ENCODE measurements at places on chromosomes 7 and 10.

GRCh38 chr7:101235050-101235449 lies 2.6 kb downstream of the CLDN15 start:
- no peak for DNase-seq

GRCh38 chr10:60459701-60460457 lies 70.2 kb upstream of the ANK3 start:
- DNase-seq = no peak

DNA sequence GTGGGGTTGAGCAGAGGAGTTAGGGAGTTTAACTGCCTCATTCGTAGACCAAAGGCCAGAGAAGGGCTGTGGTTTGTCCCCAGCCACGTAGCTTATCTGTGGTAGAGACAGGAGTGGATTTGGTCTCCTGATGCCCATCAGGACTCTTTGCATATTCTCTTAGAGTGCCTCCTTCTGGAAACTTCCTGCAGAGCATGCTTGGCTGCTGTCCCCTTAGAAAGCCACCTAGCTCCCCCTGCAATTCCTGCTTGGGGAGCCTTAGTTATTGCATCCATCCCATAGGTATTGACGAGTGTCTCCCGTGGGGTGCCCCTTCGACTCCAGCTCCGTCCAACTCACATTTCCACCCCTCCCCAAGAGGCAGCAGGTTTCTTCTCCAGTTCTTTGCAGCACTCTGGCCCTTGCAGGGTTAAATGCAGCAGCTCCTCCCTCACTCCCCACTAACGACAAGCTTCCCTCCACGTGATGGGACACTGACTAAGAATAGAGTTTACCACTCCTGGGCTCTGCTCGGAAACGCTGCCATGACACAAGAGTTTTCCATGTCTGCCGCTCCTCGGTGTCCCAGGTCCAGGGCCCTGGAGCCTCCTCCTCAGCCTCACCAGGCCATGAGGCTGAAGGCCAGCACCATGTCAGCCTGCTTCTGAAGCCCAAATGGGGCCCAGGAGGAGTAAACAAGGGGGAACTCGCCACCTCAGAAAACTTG lies 147.8 kb upstream of the UNC5B start:
- no peak for DNase-seq

GRCh38 chr10:7042419-7043054 lies 368.3 kb downstream of the SFMBT2 start:
- DNase-seq = no peak

DNA sequence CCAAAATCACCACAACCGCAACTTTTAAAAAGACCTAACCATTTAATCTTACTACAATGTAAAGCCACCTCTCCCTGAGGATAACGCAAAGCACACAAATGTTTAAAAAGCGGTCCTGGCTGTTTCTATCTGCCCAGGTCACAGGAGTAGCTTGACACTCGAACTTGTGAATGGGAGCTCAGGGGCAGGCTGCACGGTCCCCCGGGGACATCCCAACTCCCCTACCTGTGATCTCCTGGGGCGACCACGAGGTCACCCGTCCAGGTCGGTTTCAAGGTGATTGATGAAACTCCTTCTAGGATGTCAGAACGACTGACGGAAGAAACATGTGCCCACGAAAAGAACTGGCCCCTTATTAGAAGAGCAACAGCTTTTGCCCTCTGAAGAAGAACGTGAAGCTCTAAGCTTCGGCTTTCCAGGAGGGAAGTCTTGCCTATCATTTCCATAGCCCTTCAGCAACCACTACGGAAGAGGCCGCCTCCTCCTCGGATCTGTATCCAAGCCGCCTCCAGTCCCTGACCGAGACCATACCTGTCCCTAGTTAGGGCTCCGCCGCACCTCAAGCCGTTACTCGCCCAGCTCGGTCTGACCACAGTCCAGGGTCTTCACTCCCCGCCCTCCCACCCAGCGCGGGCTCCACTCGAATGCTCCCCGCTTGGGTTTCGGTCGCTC lies 459 bp downstream of the CYCS start:
- no peak for DNase-seq

DNA sequence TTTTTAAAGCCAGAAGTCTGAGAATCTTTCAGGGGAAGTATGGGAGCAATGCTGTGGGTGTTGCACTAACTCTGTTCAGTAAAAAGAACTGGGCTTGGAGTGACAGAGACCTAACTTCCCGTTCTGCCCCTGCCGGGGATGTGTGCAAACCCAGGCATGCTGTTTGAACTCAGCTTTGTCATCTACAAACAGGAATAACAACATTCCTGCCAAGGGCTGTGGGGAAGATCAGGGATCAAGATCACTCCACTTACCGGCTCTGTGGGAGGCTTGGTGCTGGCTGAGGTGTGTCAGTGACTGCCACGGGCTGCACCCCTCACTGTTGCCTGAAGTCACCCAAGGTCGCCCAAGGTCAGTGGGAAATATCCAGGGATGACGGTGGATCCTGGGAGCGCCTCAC lies 23.1 kb upstream of the DRGX start:
- DNase-seq = no peak

- DNase-seq = peak; percentile 70
These were observed 1.9 kb upstream of the SH2D4B start for GRCh38 chr10:80535671-80536360.

GRCh38 chr7:21086688-21087087 lies 300.0 kb upstream of the SP8 start:
- DNase-seq = no peak

GRCh38 chr7:91398341-91398740 lies 134.1 kb downstream of the FZD1 start:
- DNase-seq = no peak

GRCh38 chr7:20798694-20799121 lies 12.0 kb upstream of the SP8 start:
- no peak for DNase-seq

DNA sequence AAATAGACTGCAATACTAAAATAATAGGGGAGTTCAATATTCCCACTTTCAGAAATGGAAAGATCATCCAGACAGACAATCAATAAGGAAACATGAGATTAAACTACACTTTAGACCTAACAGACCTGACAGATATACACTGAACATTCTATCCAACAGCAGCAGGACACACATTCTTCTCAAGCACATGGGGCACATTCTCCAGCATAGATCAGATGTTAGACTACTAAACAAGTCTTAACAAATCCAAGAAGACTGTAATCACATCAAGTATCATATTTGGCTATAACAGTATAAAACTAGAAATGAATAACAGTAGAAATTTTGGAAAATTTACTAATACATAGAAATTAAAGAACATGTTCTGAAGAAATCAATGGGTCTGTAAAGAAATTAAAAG lies 458.9 kb upstream of the ANKRD30A start:
- no peak for DNase-seq

GRCh38 chr10:6348096-6348874 lies 145.6 kb downstream of the PFKFB3 start:
- DNase-seq = peak; percentile 81

GRCh38 chr7:151125470-151125845 lies 39.2 kb downstream of the AGAP3 start:
- no peak for DNase-seq

GRCh38 chr7:144410441-144410840 lies 6.9 kb upstream of the NOBOX start:
- DNase-seq = no peak

DNA sequence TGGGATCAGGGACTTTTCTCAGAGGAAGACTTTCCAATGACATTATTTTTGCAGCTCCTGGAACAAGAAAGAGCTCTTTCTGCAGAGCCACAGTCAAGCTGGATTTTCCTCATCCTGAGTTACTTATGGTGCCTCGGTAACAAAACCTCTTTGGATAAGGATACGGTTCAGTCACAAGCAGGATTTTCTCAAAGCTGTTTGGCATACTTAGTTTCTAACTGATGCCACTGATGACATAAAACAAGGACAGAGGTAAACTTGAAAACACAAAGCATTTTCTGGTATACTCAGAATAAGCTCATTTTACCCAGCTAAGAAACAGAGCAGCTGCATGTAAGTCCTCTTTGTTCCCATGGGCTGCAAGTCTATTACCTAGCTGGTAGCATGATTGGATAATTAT lies 340.9 kb upstream of the MEOX2 start:
- DNase-seq = no peak

DNA sequence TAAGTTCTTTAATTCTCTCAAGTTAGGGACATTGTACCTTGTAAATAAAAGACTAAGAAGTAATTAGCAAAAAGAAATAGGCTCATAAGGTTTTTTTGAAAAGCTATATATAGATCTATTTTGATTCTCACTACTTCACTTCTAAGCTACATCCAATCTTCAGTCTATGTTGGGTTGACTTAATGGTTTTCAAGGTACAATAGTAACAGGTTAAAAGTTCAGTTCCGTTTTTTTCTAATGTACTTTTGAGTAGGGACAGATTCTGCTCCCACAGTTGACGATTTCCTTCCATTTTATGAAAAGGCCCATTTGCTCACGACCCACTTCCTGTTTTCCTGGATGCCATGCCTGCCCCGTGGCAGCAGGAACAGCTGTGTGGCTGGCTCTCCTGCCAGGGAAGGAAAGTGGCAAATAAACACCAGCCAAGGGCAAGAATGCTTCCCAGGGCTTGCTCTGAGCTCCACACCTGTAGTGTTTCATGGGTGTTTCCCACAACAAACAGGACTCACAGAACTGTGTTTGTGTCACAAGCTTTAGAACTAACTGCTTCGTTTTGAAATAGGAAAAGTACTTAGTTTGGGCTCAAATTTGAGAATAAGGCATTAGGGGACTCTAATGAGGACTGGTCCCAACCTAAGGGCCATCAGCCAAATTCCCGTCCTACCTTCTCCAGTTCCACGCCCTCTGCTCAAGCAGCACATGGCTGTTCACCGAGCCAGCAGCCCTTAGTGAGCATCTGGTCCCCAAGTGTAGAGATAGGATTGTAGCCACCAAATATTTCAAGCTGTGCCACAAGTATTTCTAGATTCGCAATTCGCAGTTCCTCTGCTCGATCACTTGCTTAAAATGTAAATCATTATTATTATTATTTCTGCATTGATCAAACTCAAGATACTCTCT lies 240.7 kb downstream of the COBL start:
- DNase-seq = no peak

DNA sequence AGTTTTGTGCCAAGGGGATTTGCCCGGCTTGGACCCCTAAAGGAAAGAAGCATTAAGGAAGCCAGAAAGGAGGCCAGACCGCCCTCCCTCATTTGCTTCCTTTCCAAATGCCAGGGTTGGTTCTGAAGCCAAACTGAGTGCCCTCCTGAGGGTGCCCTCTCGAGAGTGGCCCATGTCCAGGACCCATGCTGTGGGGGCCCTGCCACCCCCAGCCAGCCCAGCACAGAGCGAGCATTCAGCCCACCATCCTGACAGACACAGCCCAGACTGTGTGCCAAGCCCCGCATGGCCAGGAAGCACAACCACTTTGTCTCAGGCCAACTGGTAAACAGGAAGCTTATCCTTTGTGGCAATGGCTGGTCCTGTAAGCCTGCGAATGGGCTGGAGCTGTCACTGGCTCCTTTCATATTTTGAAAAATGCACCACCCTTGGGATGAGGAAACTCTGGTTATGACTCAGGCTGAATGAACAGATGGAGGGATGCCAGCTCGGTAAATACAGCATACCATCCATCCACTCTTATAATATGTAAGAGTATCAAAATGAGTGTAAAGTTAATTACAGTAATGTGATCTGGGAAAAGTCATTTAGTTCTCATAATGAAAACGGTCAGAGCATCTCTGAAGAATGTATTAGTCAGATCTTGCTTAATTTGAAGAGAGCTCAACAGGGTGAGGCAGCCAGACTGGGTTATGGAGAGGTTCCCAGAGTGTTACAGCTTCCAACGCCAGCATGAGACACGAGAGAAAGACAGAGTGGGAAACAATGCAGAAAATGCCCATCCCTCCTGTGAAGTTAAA lies 65.0 kb downstream of the STK17A start:
- DNase-seq = peak; percentile 44

GRCh38 chr7:157268540-157268939 lies 68.3 kb upstream of the DNAJB6 start:
- no peak for DNase-seq

GRCh38 chr7:76294344-76295024 lies 8.0 kb upstream of the HSPB1 start:
- no peak for DNase-seq

DNA sequence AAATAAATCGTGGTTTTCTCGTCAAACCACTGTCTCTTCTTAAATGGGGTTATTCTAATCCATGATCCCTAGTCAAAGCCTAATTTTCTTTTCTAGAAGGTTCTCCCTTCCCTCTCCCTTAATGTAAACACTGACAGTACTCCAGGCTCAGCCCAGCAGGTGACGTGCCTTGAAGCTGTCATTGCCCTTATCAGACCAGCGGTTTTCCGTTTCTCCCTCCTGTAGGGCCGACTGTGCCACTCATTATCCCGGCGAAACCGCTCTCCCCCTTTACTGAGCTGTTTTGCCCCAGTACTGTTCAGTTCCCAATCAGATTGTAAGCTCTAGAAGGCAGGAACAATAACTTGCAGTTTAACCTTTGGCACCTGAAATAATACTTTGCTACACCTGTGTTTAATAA lies 153.5 kb upstream of the RHEB start:
- DNase-seq = no peak

DNA sequence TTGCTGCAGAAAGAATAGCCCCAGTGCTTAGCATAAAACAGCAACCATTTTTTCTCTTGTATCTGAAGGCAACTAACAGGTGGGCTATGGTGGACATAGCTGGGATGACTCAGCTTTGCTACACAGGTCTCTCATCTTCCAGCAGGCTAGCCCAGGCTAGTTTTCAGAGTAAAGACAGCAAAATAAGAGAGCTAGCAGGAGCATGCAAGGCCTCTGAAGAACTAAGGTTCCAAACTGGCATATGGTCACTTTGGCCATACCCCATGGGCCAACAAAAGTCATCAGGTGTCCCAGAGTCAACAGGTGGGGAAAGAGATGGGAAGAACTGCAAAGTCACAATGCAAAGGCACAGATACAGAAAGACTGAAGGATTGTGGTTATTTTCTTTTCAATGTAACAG lies 571.6 kb upstream of the MGMT start:
- DNase-seq = no peak

DNA sequence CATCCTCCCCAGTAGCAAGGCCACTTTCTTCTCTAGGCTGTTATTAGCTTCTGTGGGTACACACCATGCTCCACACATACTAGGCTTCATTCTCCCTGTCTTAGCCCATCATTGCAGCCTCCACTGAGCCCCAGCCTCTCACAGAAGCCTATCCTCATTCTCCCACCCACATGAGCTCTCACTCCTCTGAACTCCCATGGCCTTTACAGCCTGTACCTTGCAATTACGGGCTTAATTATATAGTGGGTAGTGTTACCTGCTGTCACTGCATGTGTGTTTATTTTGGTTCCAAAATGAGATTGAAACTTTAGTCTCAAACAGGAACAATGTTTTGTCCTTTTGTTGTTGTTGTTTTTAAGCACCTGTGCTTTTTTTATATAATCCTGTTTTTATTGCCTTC lies 460.0 kb downstream of the KCNMA1 start:
- DNase-seq = no peak

Measured in stimulated activated CD8-positive, alpha-beta memory T cell treated with anti-CD3 and anti-CD28 coated beads, Interleukin-15, amount 100 ng/mL, for 48 hours (primary cell).